ENCODE measurements at places on chromosomes 1 and 21.
A peak's percentile ranks its signal among the peaks of the same experiment; 100 is the strongest.

GRCh38 chr1:66415281-66415680 is 118.7 kb upstream of the SGIP1 start:
- no peak for DNase-seq

DNA sequence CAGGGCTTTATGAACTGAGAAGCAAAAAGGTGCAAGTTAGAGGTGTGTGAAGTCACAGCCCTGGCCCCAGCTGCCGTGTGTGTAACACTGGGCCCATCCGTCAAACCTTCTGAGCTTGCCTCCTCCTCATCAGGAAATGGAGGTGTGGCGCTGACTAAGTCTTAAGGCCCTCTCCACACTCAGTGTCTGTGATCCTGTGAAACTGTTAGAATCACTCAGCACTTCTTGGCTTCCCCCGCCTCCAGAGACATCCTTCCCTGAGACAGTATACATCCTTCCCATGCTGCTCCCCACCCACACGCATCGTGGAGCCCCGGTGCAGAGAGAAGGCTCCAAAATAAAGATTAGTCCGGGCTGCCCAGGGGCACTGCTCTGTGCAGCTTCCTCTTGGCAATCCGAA is 33.3 kb downstream of the LRP8 start:
- DNase-seq, result peak; percentile 39

DNA sequence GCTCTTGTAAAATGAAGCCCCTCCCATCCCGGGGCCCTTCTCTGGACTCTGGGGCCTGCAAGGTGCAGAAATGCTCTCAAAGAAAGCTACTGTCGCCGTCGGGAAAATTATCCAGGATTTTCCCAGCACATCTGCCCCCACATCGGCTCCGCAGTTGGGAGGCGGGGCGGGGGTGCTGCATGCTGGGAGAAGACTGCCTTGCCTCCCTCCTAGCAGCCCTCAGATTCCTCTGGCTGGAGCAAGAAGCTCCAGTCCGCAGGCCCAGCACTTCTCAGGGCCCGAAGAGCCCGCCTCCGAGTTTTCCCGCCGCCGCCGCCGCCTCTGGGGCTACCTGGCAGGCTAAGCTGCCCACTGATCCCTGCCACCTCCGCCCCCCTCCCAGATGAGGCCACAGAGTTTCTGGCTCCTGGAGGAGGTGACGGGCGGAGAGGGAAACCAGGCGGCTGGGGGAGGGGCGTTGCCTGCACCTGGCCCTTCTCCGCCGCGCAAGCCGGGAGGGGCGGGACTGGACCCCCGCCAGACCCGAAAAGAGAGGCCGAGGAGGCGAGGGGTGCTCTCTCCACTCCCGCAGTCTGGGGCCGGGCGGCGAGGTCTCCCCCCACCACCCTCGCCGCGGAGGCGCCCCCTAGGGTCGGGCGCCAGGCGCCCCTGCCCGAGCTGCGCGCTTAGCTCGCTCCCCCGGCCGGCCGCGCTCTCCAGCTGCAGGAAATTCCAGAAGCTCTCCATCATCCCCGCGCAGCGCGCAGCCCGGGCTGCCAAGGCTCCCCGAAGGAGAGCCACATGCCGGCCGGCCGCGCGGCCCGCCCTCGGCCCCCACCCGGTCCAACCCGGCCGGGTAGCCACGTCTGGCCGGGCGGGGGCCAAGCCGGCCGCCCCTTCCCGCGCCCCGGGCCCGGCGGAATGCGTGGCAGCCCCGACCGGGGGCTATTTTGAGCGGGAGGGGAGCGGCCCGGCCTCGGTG is 28.8 kb downstream of the AHDC1 start:
- DNase-seq, result no peak

DNA sequence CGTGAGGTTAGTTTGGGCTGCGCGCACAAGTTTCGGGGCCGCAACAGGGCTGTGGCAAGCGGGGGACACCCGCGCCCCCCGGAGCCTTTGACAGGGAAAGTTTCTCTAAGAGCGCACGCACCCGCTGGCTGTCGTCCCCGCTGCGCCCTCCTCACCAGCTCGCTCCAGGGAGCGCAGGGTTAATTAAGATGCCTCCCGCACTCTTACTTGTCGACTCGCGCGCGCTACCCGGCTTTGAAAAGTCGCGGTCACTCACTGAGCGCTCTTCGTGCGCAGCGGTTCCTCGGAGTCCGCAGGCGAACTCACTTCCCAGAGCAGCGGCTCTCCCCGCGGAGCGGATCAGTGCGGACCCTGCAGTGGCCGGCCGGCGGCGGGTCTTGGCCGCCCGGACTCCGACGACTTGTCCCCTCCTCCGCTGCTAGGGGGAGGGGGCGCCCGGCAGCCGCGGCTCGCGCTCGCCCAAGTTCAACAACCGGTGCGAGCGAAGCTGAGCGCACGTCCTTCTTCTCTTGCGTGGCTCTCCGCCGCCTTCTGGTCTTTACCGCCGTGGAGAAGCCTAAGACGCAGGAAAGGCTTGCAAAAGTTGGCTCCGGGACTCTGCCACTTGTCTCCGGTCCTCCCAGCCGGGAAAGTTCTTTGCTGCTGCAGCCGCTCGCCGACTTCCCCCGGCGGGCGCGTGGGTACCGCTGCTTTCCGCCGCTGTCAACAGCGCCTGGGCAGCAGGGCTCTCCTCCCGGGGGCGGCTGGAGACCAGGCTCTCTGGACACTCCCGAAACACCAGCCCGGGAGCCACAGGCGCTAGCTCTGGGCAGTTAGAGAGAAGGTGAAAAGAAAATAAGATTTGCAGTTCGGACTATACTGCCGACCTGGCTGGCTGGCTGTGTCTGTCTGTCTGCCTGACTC is 506 bp downstream of the JUN start:
- peak; percentile 20 for DNase-seq

DNA sequence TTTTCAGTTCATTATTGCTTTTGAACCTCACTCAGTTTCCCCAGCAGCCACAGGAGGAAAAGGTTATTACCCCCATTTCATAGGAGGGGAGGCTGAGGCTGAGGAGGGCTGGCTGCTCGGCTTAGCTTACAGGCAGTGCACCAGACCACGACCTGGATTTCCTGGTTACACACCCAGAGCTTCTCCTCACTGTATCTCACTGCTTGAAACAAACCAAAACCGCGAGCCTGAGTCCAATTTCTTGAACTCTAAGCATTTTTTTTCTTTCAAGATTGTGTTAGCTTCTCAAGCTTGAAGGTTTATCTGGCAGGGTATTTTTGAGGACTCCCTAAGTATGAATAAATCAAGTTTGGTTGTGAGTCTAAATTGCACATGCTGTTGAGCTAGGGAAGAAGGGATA is 188.9 kb upstream of the EDN2 start:
- no peak for DNase-seq

GRCh38 chr1:207799989-207800648 is 48.3 kb downstream of the CD46 start:
- DNase-seq, result no peak

DNA sequence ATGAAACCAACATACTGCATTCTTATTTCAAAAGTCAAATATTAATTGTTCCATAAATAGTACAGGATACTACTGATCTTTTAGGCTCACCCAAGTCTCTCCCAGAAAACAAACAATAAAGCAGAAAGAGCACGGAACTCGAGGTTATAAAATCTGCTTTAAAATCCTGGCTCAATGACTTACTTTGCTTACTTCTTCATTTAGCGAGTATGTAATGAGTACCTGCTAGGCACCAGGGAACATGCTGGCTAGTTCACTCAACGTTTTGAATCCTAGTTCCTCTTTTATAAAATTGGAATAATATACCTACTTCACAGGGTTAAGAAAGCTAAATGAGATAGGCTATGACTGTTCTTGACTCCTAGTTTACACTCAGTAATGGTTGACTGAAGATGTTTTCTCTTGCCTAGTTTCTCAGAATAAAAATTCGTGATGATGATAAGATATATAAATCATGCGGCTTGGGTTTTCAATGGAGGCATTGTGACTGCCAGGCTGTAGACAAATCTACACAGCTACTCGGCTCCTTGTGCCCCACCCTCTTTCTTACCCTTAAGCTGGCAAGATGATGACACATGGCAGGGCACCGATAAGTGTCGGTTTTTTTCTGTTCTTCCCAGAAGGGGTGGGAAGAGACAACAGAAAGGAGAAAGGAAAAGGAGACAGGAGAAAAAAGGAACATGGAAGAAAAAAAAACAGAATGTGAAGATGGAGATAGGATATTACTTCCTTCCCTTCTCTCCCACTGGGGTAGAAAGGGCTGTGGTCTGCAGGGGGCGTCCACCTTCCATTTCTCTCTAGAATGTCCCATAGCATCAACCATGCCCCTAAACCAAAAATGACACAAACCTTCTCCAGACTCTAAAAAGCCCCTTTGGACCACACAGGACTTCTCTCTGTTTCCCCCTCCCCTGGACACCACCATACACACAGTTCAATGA is 507.1 kb downstream of the SMYD3 start:
- no peak for DNase-seq

Measured in stimulated activated CD4-positive, alpha-beta T cell treated with anti-CD3 and anti-CD28 coated beads, Interleukin-4, amount 100 ng/mL, for 4 hours (primary cell).